Activated CD4-positive, alpha-beta T cell treated with anti-CD3 and anti-CD28 coated beads for 36 hours (primary cell): ENCODE measurements at places on chromosomes 4 and X.
A peak's percentile ranks its signal among the peaks of the same experiment; 100 is the strongest.

GRCh38 chrX:132153166-132153565 lies 25.3 kb upstream of the FRMD7 start:
- DNase-seq, result no peak

GRCh38 chrX:118675326-118675965 lies 52.0 kb upstream of the IL13RA1 start:
- DNase-seq, result no peak

DNA sequence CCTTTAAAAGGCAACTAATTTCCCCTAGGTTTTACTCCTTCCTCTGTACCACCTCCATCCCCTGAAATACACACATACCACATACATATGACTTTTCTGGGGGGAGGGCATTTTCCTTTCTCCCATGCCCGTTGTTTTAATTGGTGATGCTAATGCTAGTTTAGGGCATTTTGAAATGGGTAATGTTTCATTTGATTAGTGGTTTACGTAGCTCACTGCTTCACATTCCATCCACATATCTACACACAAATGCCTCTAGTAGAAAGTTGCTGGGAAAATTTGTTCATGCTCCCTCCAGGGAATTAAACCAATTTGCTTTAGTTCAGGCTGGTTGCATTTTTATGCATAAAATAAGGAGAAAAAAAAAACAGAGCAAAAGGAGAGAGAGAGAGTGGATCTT lies 231.2 kb downstream of the FRAS1 start:
- no peak for DNase-seq

DNA sequence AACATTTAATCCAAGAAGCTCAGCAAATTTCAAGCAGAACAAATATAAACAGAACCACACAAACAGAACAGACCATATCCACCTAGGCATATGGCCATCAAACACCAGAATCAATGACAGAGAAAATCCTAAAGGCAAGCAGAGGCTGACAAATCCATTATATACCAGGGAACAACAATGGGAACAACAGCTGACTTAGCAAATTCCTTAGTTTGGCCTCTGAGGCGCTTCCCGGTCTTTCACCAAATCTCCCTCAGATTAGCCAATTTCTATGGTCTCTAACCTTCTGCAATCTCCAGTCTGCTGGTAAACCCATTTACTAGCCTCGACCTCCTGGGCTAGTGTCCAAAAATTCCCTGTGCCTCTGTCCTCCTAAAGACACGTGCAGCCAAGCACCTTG lies 59.2 kb downstream of the GPR143 start:
- no peak for DNase-seq

DNA sequence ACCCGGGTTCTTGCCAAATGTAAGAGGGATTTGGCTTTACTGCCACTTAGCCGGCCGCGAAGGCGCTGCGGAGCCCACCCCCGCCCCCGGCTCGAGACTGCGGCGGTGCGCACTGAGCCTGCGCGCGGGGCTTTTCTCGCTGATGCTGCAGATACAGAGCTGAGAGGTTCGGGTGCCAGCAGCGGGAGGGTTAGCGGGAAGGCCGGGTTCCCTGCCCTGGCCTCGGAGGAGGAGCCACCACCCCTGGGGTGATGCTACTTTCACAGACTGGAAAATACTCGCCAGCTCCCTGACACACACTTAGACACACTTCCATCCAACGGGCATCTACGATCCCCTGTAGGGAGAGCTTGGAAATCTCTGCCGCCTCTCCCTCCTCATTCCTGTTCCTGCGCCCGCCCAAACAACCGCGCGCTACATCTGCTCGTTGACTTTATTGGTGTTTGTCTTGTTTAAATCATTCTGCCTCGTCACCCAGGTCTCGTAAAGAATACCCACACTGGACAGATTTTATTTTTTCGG lies 2.1 kb upstream of the PCDH7 start:
- DNase-seq, result peak; percentile 19

DNA sequence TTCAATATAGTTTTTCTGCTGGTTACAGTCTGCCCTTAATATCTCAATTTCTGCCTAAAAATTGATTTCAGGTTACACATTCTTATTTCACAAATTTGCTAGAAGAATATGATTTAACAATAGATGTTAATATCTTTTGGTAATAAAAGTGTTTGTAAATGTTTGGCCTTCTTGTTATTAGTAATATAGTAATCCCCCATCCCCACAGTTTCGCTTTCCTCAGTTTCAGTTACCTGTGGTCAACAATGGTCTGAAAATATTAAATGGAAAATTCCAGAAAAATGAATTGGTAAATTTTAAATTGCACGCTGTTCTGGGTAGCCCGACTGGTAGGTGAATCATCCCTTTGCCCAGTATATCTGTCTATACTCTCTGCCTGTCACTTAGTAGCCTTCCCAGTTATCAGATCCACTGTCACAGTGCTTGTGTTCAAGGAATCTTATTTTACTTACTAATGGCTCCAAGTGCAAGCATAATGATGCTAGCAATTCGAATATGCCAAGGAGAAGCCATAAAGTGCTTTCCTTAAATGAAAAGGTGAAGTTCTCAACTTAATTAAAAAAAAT lies 3.5 kb upstream of the BMP2K start:
- DNase-seq, result no peak

DNA sequence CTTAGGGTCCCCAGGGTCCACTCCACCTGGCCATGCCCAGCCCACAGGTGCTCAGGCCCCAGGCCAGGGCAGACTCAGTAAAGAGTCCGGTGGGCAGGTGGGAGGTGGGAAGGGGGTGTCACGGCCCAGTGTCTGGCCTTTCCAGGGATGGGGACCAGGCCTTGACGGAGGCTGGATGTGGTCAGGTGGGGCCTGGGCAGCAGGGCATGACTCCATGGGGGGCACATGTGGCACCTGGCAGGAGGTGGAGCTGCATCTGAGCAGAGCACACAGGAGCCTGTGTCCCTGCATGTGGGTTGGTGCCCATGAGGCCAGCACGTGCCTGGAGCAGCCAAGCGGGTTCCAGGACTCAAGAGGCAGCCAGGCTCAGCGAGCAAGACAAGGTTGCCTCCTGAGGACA lies 132.9 kb downstream of the FAM53A start:
- DNase-seq, result no peak

- DNase-seq, result no peak
Observed at GRCh38 chr4:24837781-24838180, 42.4 kb downstream of the SOD3 start.

- no peak for DNase-seq
Observed at GRCh38 chrX:70636218-70636617, 191.6 kb downstream of the DLG3 start.

GRCh38 chr4:5478697-5479096 lies 229.7 kb downstream of the EVC2 start:
- no peak for DNase-seq

GRCh38 chrX:130173190-130173895 lies 1.6 kb downstream of the RAB33A start:
- peak; percentile 68 for DNase-seq

GRCh38 chrX:71198066-71198465 lies 25.0 kb upstream of the GJB1 start:
- no peak for DNase-seq

DNA sequence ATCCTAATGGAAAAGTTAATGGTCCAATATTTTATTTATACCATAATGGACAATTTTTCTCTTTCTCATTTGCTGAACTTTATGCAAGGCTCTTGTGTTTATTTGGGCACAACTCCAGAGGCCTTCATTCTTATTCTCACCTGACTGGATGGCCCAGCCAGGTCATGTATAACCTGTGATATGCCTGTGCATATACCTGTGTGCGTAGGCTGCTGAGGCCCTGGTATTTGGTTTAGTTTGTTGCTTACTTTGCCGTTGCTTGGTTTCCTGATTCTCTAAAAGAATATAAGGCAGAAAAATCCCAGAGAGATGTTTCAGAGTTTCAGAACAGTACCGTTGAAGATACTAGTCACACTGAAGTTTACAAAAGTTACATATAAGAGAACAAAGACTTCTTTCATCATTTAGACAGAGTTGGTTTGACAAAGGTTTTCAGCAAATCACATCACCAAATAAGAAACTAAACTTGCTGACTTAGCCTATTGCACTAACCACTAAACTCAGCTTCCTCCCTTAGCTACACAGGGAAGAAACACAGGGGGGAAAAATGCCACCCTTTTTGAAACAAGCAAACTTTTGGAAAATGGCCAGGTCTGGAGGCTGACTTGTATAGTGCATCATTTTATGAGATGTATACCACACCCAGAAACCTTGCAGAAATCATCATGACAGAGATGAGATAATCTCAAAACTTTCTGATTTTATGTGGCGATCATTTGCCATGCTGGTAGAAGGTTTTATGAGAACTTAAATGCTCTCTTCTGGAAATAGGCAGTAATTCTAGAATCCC lies 248.5 kb downstream of the GRIA3 start:
- no peak for DNase-seq

- DNase-seq, result no peak
Observed at GRCh38 chr4:65202853-65203236, 467.4 kb downstream of the EPHA5 start.

GRCh38 chrX:153474718-153475117 lies 4.3 kb upstream of the HAUS7 start:
- DNase-seq, result peak; percentile 69

DNA sequence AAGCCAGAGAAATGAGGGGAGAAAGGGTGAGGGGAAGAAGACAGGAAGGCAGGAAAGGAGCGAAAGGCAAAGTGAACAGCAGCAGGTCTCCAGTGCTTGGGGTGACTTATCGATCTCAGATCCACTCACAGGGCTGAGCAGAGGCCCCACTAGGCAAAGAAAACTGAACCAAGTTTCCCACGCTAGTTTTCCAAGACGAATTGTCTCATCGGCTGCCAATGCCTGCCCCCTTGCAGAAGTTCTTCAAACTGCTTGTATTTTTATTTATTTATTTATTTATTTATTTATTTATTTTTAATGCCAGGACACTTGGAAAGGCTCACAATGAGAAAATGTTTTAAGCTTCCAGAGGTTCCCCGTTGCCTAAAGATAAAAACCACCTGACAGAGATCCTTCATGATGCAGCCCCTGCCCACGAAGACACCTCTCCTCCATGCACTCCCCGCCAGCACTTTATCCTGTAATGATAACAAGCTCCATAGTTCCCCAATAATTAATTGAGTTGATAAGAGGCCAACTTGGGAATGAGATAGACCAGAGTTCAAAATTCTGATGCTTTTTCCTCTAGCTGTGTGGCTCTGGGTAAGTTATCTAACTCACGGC lies 43.2 kb downstream of the QDPR start:
- DNase-seq, result peak; percentile 23

- peak; percentile 93 for DNase-seq
Observed at GRCh38 chr4:2041239-2042130, 17.6 kb upstream of the NAT8L start.

DNA sequence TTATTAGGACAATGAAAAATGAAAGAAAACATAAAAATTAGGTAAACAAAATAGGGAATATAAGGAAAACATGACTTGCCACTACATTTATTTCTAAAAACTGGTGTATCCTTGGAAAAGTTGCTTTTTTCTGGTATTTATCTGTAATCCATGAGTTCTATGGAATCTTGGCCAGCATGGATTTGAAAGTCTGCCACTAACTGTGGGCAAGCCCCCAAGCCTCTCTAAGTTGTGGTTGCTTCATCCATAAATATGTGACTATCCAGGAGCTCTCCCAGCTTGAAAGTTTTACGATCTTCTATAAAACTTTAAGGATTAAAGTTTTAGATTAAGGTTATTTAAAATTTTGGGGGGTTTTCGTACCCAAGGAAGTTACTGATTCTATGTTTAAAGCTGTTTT lies 21.8 kb downstream of the RPS6KA3 start:
- no peak for DNase-seq

DNA sequence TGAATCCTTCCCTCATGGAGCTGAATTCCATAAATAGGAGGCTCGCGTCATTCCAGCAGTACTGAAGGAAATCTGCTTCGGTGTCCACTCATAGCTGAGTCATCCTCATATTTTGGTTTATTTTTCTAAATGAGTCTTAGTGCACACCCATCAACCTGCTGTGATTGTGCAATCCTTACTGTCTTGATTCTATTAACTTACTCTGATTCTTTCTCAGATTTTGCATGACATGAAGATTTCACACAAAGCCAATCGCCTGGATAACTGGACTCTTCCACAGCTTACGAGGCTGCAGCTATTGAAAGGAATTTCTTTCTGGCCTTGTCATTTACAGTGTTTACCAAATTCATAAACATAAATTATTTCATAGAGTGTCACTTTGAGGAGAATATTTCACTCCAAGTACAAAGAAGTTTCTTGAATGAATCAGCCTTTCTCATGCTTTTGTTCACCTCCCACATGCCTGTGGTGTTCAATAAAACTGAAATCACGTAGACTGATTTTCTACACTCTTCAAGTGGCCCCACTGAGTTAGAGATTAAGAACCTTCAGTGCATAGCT lies 207.6 kb upstream of the SLITRK2 start:
- DNase-seq, result no peak

DNA sequence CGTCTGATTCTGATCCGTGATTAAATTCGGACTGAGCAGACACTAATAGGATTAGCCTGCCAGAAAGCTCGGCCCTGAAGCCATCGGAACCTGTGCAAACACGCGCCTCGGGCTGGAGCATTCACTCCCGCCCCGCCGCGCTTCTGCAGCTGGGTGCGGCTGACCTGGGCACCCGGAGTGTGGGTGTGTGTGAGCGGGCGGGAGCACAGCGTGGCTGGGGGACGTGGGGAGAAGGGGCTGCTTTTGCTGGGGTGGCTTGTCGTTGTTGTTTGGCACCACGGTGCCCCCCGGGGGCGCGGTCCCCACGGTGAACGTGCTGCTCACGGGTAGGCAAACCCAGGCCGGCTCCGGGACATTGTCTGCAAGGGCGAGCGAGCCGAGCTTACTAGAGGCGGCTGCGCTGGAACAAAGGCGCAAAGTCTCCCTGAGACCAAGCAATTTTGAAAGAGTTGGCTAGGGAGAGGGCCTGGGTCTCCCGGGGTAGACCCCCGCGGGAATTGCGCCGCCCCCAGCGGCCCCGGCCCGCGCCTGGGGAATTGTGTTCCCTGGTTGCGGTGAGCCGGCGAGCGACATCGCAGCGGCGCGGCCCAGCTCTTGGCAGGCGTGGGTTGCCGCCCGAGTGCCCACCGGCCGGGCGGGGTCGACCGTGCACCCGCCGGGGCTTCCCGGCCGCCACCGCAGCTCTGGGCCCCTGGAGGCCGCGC lies 1.4 kb downstream of the MAMLD1 start:
- DNase-seq, result peak; percentile 53

DNA sequence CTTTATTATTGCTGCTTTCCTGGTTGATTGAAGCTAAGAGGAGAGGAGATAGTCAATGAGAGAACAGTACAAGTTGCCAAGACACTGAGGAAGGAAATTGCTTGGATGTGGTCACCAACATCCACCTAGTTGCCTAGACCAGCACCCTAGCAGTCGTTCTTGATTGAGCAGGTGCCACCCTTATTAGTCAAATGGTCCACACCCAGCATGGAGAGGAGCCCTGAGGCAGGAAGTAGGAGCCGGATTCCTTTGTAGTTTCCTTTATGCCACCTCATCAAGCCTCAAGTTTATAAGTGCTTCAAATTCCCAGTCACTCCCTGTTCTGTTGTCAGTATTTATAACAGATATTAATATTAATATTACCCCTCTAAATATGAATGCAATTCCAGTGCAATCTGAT lies 19.1 kb downstream of the PAGE2 start:
- DNase-seq, result no peak

GRCh38 chr4:169293343-169294176 lies 22.8 kb upstream of the SH3RF1 start:
- no peak for DNase-seq
